ENCODE measurements at places on chromosomes 5 and 9.

GRCh38 chr9:92429836-92430235 is 5.6 kb upstream of the OMD start:
- DNase-seq: no peak

- no peak for DNase-seq
Observed at GRCh38 chr5:145680767-145681166, 154.4 kb downstream of the PRELID2 start.

DNA sequence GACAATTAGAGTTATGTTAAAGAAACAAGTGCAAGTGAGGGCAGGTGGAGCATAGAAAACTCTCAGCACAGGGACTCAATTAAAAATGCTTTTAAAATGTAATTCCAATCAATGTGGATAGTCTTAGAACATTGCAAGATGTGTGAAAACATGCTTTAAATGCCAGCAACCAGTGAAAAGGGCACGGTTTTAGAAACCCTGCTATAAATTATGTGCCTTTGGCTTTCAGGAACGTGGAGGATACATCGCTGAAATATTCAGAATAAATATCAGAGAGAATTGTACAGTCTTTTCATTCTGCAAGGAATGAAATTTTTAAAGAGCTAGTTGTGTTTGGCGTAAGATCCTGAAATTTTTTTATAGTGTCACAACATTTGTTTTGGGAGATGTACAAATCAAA is 101.1 kb downstream of the TLE4 start:
- no peak for DNase-seq

DNA sequence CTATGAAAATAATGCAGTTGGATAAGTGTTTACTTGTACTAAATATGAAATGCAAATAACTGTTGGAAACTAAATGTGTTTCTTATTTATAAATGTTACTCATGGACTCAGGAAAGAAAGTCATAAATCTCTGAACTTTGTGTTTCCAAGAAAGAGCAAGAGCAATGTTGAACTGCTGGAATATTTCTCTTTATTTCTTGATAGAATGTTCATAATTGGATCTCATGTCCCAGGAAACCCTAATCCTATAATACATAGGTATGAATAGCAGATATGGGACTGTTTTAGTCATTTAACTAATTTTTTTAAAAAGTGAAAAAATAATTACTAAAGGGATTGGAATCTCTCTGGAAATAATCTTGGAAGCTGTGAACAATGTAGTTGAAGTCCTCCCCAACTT is 245.0 kb upstream of the ACTBL2 start:
- no peak for DNase-seq

DNA sequence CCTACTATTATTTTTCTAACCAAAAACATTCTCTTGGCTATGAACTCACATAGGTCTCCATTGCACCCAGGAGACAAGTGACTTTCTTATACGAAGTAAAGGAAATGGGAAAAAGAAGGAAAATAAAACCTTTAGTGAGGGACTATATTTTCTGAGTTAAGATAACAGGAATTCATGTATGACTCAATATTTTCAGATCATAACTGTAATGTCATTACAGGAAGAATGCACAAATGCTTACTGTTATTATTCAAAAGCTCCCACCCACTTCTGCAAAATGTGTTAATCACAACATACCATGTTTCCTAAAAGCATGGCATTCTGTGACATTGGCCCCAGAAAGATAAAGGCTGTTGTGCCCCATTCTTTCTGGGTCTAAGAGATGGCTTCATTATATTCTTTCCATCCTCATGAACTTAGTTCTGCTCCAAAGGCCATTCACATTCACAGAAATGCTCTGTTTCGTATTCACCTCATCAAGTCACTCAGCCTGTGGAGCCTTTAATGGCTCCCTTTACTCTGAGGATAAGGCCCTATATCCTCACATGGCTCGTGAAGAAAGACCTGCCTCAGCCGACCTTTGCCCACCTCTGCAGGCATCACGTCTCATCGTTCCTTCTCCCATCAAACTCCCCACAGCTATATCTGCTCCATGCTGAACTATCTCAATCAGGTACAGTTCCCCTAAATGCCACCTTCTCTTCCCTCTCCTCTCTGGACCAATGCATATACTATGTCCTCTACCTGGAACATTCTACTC is 77.0 kb downstream of the ABCA1 start:
- DNase-seq: no peak
